ENCODE measurements at places on chromosomes 12 and 14. TPM values are rescaled to one million over a fixed set of nuclear protein-coding genes. Genes with fewer than 3 reads are reported as not detected.

Gene PACS2
- 149 TPM for total RNA-seq

Gene ADAM21
- total RNA-seq = not detected

Gene VRTN
- total RNA-seq = not detected

Gene SSPN
- total RNA-seq = 25.1 TPM

- no peak for DNase-seq
- H3K27ac ChIP-seq = no peak overlapping the region
- H3K4me3 ChIP-seq = no peak overlapping the region
- H3K27me3 ChIP-seq = no peaks in the 10 kb centered on the region
- no peaks in the 10 kb centered on the region for H3K36me3 ChIP-seq
These were observed 797.1 kb downstream of the NRXN3 start for GRCh38 chr14:78967111-78967809.

DNA sequence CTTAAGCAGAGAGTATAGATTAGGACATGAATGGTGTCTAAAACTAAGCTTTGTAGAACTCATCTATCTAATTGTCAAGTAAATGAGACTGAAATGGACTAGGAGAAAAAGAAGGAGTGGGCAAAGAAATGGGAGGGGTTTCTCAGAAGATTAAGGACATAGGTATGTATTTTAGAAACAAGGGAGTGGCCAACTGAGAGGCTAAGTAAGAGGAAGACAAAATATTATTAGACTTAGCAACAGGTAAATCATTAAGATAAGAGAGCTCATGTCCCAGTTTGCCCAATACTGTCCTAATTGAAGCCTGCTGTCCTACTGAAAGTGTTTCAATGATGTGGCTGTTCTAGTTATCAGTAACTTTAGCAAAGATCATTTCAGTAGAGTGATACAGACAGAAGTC, 171.4 kb downstream of the KITLG start:
- no peak overlapping the region for H3K4me3 ChIP-seq
- DNase-seq = no peak
- no peaks in the 10 kb centered on the region for H3K36me3 ChIP-seq
- H3K27ac ChIP-seq = no peak overlapping the region
- peaks cover 3% of the 10 kb centered on the region for H3K4me1 ChIP-seq

- H3K4me3 ChIP-seq = no peak overlapping the region
- no peak overlapping the region for H3K27ac ChIP-seq
- H3K27me3 ChIP-seq = no peaks in the 10 kb centered on the region
- H3K36me3 ChIP-seq = no peaks in the 10 kb centered on the region
- no peaks in the 10 kb centered on the region for H3K4me1 ChIP-seq
These were observed 426.9 kb upstream of the MIS18BP1 start for GRCh38 chr14:45679853-45680252.

- no peak for DNase-seq
- peaks cover 3% of the 10 kb centered on the region for H3K4me1 ChIP-seq
- H3K27ac ChIP-seq = peak overlapping the region; percentile 62
- H3K4me3 ChIP-seq = no peak overlapping the region
- no peaks in the 10 kb centered on the region for H3K27me3 ChIP-seq
- no peaks in the 10 kb centered on the region for H3K36me3 ChIP-seq
These were observed 9.8 kb upstream of the PCNX1 start for GRCh38 chr14:70897464-70897863.

DNA sequence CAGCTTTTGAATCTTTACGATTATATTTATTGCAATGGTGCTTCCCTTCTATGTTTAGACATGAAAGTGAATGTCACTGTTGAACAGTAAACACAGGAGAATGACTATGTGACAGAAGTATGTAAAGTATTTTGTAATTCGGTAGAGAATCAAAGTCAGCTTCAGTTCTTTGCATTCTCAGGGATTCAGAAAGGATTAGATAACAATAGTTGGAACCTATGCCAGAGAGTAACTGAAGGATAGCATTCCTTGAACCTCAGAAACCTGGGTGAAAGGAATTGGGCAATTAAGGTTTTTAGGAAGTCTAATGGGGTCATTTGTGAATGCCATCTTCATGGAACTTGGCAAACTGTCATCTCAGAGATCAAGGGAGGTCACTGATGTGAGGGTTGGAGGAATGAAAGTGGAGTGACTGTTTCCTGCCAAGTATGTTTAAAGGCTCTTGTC, 305.3 kb upstream of the DDHD1 start:
- H3K36me3 ChIP-seq = no peaks in the 10 kb centered on the region
- H3K27ac ChIP-seq = no peak overlapping the region
- no peaks in the 10 kb centered on the region for H3K4me1 ChIP-seq
- H3K4me3 ChIP-seq = no peak overlapping the region
- H3K27me3 ChIP-seq = no peaks in the 10 kb centered on the region

Gene VPS37B
- 68.5 TPM for total RNA-seq

Gene KCNH5
- total RNA-seq = 0.55 TPM

- no peaks in the 10 kb centered on the region for H3K27me3 ChIP-seq
- DNase-seq = no peak
- peaks cover 15% of the 10 kb centered on the region for H3K4me1 ChIP-seq
- no peak overlapping the region for H3K4me3 ChIP-seq
These were observed 58.2 kb downstream of the DHRS2 start for GRCh38 chr14:23694085-23694948.

Gene TEX52
- not detected for total RNA-seq

- H3K4me1 ChIP-seq = peaks cover 99% of the 10 kb centered on the region
- no peaks in the 10 kb centered on the region for H3K27me3 ChIP-seq
- H3K27ac ChIP-seq = peak overlapping the region; percentile 69
These were observed 32.6 kb downstream of the MLXIP start for GRCh38 chr12:122111089-122111641.

DNA sequence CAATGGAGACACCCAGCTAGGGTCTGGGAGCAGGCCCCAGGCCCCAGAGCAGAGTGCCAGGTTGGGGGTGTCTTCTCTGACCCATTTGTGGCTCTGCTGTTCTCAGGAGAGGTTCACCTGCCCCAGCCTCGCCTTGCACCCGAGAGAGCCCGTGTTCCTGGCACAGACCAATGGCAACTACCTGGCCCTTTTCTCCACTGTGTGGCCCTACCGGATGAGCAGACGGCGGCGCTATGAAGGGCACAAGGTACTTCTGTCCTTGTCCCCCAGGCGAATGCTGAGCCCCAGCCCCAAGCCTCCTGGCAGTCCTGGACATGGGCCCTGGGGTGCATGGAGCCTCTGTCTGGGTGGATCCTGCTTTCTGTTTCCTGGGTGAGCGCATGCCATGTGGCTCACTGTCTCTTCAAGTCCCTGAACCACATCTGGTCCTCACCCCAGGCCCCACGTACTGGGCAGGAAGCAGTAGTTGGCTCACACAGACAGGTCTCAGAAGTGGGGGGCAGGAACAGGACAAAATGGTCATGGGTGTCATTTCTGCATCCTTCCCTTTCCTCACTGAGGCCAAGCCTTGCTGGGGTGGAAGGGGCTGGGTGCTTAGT, 58.2 kb downstream of the BEGAIN start:
- DNase-seq = peak; percentile 24
- H3K36me3 ChIP-seq = peaks cover 15% of the 10 kb centered on the region
- H3K4me1 ChIP-seq = no peaks in the 10 kb centered on the region
- no peak overlapping the region for H3K27ac ChIP-seq
- no peaks in the 10 kb centered on the region for H3K27me3 ChIP-seq

GRCh38 chr14:77108753-77109152, 10.7 kb downstream of the CIPC start:
- no peaks in the 10 kb centered on the region for H3K27me3 ChIP-seq
- no peak overlapping the region for H3K4me3 ChIP-seq
- H3K36me3 ChIP-seq = peaks cover 23% of the 10 kb centered on the region
- DNase-seq = no peak
- peaks cover 16% of the 10 kb centered on the region for H3K4me1 ChIP-seq

DNA sequence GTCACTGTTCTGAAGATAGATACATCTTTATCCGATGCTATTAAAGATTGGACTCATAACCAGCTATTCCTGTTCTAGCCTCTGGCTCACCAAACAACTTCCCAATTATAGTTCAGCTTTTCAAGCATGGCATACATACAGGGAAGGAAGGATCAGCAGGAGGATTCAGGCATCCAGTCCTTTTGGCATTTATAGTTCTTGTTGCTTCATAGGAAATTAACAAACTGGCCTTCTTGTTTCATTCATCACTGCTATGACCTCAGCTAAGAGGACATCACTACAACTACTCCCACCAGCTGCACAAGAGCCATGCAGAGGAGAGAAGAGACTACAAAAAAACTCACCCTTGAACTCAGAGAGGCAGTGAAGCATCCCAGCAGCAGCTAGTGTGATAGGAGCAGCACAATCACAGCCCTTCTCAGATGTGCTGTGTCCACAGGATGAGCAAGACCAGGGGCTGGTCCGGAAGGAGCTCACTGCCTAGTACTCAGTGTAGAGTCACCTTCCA, 100.5 kb downstream of the SPTSSA start:
- DNase-seq = no peak
- no peaks in the 10 kb centered on the region for H3K36me3 ChIP-seq
- no peaks in the 10 kb centered on the region for H3K27me3 ChIP-seq
- peaks cover 6% of the 10 kb centered on the region for H3K4me1 ChIP-seq

DNA sequence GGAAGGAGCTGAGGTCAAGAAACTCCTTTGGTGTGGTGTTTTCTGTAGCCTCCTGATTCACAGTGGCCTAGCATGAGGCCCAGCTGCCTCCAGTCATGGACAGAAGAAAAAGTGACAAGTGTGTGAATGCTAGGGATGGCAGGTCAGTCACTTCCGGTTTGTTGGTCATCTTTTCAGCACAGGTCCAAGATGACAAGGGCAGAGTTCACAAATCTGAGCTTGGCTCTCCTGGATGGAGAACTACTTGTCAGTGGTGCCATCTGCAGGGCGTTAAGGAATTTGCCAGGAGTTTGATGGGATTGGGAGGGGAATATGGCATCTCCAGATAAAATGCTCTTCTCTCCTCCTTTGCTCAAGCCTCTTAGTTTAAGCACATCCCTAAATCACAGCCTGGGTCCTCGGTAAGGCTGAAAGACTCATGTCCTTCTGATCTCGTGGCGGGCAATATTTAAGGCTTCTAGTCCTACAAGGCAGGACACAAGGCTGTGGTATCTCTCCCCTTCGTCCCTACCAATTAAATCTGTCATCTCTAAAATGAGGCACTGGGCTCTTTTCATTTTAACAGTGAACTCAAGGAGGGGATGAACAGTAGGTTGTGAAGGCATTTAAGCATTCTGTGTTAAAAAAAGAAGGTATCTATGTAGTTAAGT, 10.0 kb downstream of the TUBA1B start:
- no peak overlapping the region for H3K4me3 ChIP-seq
- no peak overlapping the region for H3K27ac ChIP-seq
- no peaks in the 10 kb centered on the region for H3K36me3 ChIP-seq
- peak; percentile 81 for DNase-seq
- no peaks in the 10 kb centered on the region for H3K27me3 ChIP-seq
